ENCODE measurements at places on chromosomes 11 and 22. TPM values are rescaled to one million over a fixed set of nuclear protein-coding genes. Genes with fewer than 3 reads are reported as not detected.

DNA sequence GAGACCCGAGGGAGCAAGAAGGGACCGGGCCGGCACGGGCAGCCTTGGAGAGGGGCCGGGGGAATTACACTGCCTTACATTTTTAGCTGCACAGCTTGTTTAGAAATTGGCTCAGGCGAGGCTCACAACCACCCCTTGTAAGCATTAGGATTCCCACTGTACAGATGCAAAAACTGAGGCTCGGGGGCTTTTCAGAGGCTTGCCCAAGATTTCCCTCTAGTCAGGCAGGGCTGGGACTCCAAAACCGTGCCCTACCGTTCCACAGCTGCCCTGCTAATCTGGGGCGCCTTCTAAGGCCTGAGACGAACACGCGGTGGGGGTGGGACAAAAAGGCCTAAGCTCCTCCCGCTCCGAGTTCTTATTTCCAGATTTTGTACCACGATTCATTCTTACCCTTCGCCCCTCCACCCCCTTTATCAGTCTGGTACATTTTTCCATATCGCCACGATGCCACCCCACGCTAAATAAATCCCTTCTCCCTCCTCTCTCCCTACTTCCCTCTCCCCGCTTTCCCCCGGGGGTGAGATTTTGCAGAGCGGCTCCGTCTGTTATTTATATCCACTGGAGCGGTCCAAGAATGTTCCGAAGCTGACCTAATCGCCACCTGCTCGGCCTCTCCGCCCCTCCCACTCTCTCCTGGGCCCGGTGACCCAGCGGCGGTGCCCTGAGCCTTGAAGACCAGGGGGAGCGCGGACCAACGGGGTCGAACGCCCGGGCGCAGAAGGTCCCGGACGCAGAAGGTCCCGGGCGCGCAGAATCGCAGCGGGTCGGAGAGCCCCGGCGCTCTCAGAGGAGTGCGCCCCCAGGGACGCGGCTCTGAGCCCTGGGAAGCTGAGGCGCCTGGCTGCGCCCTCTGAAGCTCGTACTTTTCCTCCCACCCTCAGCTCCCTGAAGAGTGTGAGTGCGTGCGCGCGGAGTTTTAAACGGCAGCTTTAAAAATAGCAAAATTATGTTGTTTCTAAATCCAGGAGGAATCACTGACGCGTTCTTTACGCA lies 764 bp upstream of the PACSIN3 start:
- H3K27me3 ChIP-seq, result peaks cover 70% of the 10 kb centered on the region
- H3K4me1 ChIP-seq, result peaks cover 7% of the 10 kb centered on the region
- peak overlapping the region; percentile 10 for H3K4me3 ChIP-seq
- DNase-seq, result no peak
- no peaks in the 10 kb centered on the region for H3K36me3 ChIP-seq

GRCh38 chr22:35446365-35446764 lies 46.4 kb downstream of the MCM5 start:
- H3K4me1 ChIP-seq, result no peaks in the 10 kb centered on the region
- no peaks in the 10 kb centered on the region for H3K27me3 ChIP-seq
- H3K36me3 ChIP-seq, result peaks cover 30% of the 10 kb centered on the region

DNA sequence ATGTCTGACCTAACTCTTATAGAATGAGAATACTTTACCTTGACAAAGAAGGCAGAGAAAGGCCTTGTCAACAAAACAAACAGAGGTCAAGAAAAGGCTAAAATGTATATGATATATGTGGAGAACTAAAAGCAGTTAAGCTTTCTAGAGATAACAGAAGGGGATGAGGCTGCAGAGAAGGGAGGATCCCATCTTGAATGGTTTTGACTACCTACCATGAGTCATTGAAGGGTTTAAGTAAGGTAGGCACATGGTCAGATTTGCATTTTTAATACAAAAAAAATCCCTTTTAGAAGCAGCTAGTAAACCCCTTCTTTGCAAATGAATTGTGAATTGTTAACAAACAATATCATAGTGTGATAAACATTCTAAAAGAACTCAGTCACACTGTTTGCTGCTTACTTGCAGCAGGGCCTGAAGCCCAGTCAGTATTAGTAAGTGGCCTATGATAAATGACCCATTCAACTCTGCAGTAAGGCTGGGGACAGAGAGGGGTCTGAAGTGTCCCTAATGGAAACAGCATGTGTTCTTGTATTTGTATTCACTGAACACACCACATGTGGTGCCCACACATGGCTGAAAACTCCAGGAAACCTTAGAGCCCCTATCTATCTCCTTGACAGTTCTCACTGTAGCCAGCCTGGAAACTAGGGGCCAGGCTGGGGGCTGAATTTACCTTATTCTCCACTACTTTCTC lies 328.8 kb upstream of the PITPNB start:
- H3K36me3 ChIP-seq, result no peaks in the 10 kb centered on the region
- no peak overlapping the region for H3K27ac ChIP-seq
- DNase-seq, result no peak
- H3K4me1 ChIP-seq, result no peaks in the 10 kb centered on the region

DNA sequence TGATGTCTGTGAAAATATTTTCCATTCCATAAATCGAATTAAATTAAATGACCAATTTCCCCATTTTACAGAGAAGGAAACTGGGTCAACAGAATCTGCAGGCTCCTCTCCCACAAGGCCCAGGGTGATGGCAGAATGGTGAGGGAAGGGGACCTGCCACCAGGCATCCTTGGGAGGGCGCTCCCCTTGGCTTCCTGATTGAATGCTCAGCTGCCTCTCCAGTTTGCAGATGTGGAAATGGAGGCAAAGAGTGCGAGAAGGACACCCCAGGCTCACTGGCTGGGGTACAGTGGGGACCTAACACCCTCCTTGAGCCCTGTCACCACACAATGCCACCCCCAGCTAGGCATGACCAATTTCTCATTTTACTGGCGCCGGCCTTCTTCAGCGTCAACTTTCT lies 28.5 kb upstream of the CSNK1E start:
- H3K27ac ChIP-seq, result no peak overlapping the region
- H3K4me3 ChIP-seq, result no peak overlapping the region
- H3K36me3 ChIP-seq, result no peaks in the 10 kb centered on the region
- DNase-seq, result no peak

- peaks cover 45% of the 10 kb centered on the region for H3K27me3 ChIP-seq
- H3K4me1 ChIP-seq, result peaks cover 4% of the 10 kb centered on the region
- H3K4me3 ChIP-seq, result no peak overlapping the region
- no peak for DNase-seq
- H3K27ac ChIP-seq, result no peak overlapping the region
Measured at GRCh38 chr11:112966561-112966960, 5.3 kb downstream of the NCAM1 start.

GRCh38 chr11:44950625-44951476 lies at the start of gene TP53I11:
TSS of gene TP53I11 (minus strand) at chr11:44950883. CDS start at chr11:44938335, 12,548 bp downstream.
- peak within 1 kb of the TSS; percentile 65 for H3K4me3 ChIP-seq
- no peaks in the 10 kb centered on the region for H3K36me3 ChIP-seq
- peak within 1 kb of the TSS; percentile 32 for H3K27ac ChIP-seq
- H3K27me3 ChIP-seq, result no peaks in the 10 kb centered on the region
- peaks cover 2% of the 10 kb centered on the region for H3K4me1 ChIP-seq
- DNase-seq, result peak; percentile 47

- H3K4me3 ChIP-seq, result no peak overlapping the region
- DNase-seq, result no peak
- no peaks in the 10 kb centered on the region for H3K4me1 ChIP-seq
- no peak overlapping the region for H3K27ac ChIP-seq
- no peaks in the 10 kb centered on the region for H3K27me3 ChIP-seq
Measured at GRCh38 chr11:34809191-34810106, 106.7 kb downstream of the APIP start.

DNA sequence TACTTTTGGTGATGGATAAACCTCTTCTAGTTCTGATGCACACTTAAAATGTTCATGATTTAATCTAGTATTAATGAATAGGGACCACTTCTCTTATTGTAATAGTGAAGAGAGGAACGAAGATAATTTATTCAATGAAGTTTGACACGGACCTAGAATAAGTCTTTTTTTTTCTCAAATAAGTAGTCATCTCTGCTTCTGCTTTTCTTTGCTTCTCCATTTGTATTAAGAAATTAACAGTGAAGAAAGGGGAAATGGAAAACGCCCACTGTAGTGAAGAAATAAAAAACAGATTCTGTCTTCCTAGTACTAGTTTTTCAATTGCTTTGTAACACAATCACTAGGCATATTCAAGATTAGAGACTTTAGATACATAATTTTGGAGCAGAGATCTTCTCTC lies 73.0 kb downstream of the CD44 start:
- no peak overlapping the region for H3K4me3 ChIP-seq
- peaks cover 39% of the 10 kb centered on the region for H3K36me3 ChIP-seq
- H3K27me3 ChIP-seq, result no peaks in the 10 kb centered on the region
- peaks cover 18% of the 10 kb centered on the region for H3K4me1 ChIP-seq

DNA sequence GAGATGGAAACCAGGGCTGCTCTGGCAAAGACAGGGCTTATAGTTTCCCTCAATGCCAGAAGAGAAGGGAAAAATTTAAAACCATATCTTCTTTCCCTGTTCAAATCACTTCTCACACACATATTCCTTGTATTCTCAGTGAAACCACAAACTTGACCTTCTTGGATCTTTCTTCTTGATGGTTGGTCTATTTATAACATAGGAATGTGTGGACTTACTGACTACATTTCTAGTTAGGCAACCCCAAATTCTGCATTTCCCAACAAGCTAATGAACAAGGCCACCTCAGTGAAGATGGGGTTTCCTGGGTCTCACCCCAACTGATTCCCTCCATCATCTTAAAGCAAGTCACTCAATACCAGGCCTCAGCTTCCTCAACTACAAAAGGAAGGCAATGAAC lies 3.8 kb upstream of the QSER1 start:
- no peak overlapping the region for H3K4me3 ChIP-seq
- no peaks in the 10 kb centered on the region for H3K27me3 ChIP-seq
- H3K27ac ChIP-seq, result no peak overlapping the region

DNA sequence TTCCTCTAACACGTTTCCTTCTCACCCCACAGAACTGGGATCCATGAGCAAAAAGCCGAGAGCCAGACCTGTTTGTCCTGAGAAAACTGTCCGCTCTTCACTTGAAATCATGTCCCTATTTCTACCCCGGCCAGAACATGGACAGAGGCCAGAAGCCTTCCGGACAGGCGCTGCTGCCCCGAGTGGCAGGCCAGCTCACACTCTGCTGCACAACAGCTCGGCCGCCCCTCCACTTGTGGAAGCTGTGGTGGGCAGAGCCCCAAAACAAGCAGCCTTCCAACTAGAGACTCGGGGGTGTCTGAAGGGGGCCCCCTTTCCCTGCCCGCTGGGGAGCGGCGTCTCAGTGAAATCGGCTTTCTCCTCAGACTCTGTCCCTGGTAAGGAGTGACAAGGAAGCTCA lies 24.0 kb downstream of the CD5 start:
- H3K27ac ChIP-seq, result no peak overlapping the region
- peaks cover 68% of the 10 kb centered on the region for H3K36me3 ChIP-seq
- no peaks in the 10 kb centered on the region for H3K27me3 ChIP-seq
- H3K4me3 ChIP-seq, result no peak overlapping the region

DNA sequence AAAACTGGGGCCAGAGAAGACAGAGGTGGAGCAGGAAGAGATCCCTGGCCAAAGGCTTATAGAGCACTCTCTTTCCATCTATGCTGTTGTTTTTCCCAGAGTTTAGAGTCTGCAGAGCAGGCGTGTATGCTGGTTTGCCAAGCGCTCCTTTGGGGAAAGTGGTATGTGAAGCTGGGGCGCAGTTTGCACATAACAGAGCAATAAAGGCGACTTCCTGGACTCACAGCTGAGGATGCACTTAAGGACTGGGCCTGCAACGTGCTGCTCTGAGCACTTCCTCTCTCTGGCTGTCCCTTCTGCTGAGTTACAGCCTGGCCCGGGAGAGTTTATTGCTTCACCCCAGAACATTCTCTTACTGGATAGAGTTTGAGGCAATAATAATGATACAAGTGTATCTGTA lies 41.7 kb downstream of the THAP12 start:
- H3K36me3 ChIP-seq, result no peaks in the 10 kb centered on the region
- H3K4me1 ChIP-seq, result peaks cover 7% of the 10 kb centered on the region
- no peaks in the 10 kb centered on the region for H3K27me3 ChIP-seq
- peak; percentile 4 for DNase-seq
- H3K4me3 ChIP-seq, result no peak overlapping the region

- no peaks in the 10 kb centered on the region for H3K4me1 ChIP-seq
- no peak overlapping the region for H3K27ac ChIP-seq
- H3K36me3 ChIP-seq, result no peaks in the 10 kb centered on the region
- H3K27me3 ChIP-seq, result no peaks in the 10 kb centered on the region
- DNase-seq, result no peak
Measured at GRCh38 chr11:16897470-16898061, 116.6 kb downstream of the PLEKHA7 start.

DNA sequence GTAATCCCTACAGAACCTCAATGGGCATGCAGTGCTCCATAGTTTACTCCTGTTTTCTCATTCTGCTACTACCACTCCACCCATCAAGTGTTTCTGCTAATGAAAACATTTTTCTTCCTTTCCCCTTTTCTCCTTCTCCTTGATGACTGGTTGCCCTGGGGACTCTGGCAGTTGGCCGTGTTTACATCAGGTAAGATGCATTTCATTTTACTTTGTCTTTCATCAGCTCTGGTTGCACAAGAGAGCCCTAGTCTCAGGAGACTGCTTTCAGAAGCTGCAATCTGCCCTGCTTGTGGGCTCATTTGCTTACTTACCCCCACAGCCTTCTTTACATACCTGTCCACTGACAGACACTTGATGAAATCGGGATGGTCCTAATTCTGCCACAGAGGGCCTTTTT lies 19.6 kb upstream of the LIMK2 start:
- H3K4me3 ChIP-seq, result no peak overlapping the region
- H3K4me1 ChIP-seq, result no peaks in the 10 kb centered on the region
- H3K27ac ChIP-seq, result no peak overlapping the region

CRACR2B gene
- 0.57 TPM for total RNA-seq

SERHL2 gene
- total RNA-seq, result 2.4 TPM

C11orf98 gene
- 111 TPM for total RNA-seq

TTC38 gene
- 4.6 TPM for total RNA-seq

GRAP2 gene
- total RNA-seq, result 193 TPM

Data from thymus (tissue), 14 donors.